ENCODE measurements at places on chromosomes 2 and 18. TPM values are rescaled to one million over a fixed set of nuclear protein-coding genes. Genes with fewer than 3 reads are reported as not detected.
A peak's percentile ranks its signal among the peaks of the same experiment; 100 is the strongest.

DNA sequence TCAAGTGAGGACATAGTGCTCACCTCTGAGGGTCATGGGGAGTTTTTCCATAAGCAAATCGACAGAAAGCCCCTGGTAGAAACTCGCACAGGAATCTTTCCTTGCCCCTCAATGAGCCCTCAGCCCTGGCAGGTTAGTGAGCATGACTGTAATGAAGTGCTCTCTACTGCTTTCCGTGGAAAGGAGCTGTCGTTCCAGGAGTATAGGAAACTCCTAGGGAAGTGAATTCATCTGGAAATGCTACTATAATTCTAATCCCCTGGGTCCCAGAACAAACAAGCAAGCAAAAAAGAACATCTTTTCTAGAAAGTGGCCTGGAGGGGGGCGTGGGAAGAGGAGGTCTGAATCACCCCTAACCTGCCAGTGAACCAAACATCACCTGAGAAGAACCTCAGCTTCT is 18.1 kb downstream of the BCL2L11 start:
- no peak for DNase-seq

Gene KCNG2
- not detected for total RNA-seq

DNA sequence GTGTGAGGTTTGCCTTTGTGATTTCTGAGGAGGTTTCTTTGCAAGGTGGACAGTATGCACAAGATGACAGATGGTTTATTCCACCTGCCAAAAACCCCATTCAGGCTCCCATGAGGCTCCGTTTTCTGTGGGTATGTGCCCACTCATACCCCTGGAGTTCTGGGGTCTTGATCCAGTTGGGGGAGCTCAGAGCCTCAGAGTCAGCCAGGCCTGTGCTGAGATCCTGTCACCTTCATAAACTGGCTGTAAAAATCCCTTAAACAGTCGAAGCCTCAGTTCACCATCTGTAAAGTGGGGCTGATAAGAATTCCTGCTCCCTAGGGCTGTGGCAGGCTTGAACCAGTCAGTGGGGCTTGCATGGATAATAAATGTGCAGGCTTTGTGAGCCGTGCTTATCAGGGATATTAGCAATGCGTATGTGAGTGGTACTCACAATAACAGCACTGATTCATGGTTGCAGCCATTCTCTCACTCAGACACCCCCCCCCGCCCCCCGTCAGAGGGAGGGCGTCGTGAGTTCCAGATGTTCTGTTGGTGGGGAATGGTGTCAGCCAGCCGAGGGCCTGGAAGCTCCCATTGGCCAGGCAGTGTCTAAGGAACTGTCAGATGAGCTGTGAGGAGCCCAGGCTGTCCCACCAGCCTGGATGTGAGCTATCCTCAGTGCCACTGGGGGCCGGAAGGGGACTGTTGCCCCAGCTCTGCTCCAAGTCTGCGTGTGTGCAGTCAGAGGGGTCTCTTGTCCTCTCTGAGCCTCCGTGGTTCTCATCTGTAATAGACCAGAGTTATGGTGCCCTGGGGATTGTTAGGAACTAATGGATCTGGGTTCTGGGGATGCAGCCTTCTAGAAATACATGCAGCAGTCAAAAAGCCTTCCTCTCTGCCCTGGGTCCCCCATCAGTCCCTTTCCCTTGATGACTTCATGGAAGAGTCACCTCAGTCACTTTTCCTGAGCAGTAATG is 51.7 kb downstream of the KCNIP3 start:
- no peak for DNase-seq

DNA sequence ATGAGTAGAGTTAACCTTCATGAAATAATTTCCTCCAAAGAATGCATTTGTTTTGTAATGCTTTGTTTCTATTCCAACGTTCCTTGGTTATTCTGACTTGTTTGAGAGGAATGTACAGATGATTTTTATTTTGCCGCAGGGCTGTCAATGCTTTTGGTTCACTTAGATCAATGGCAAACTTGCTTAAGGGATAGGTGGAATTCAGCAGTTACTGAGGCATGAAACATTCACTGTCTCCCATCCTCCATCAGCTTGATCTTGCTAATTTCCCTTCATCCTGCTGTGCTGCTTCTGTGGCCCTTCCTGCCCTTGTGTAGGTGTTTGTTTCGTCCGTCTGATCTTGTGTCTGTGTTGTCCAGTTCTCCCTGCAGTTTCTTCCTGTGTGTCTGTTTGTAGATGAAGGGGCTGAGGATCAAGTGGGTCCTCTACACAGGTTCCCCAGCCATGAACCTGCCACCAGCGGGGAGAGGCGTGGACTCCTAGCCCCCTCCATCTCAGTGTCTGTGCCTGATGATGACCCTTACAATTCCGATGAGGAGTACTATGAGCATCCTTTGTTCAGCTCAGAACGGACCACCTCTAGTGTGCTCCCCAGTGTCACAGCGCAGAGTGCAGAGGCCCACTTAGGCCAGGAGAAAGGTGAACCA is 84.2 kb upstream of the UNC80 start:
- DNase-seq, result no peak

GRCh38 chr2:162070228-162070936 is 3.6 kb downstream of the DPP4 start:
- no peak for DNase-seq

DNA sequence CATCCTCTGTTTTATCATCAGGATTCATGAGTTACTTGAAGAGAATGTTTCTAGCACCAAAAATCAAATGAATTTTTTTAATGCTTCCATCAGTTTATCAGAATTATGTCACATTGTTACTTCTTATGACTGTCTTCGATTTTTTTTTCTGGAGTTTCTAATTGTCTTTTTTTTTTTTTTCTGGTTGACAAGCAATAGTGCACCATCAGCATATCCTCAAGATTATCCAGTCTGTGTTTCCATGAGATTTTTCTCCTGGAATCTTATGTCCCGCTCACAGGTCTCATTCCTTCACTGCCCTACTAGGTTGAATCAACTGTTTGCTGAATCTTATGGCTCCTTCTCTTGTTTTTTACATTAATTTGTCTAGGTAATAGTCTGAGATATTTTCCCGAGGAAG is 16.0 kb downstream of the R3HDM1 start:
- DNase-seq, result no peak

DNA sequence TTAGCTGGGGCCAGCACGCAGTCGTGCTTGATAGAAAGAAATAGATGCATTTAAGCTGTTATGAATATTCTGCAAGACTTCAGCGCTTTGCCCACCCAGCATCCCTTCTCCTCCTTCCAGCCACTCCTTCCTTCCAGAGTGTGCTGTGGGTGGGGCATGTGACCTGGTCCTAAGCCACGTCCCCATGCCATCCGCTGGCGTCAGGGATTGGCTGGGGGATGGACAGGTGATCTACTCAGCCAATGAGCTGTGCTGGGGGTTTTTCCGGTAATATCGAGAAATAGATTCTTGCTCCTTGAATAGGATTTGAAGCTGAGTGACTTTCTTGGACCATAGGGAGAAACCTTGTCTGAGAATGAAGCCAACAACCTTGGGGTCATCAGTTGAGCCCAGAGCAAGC is 4.8 kb upstream of the ZAP70 start:
- DNase-seq, result no peak

- peak; percentile 22 for DNase-seq
Measured at GRCh38 chr2:62250239-62250638, 54.3 kb downstream of the B3GNT2 start.

Gene TNS1
- 36.1 TPM for total RNA-seq

GRCh38 chr2:108933691-108934117 is 55.3 kb downstream of the EDAR start:
- no peak for DNase-seq

GRCh38 chr2:112189001-112189556 is 50.9 kb downstream of the FBLN7 start:
- no peak for DNase-seq

GRCh38 chr2:71882949-71883472 is 264.7 kb downstream of the CYP26B1 start:
- DNase-seq, result peak; percentile 72

Gene EFEMP1
- 155 TPM for total RNA-seq

GRCh38 chr2:44135771-44136170 is 32.9 kb upstream of the PPM1B start:
- DNase-seq, result no peak

Gene TMEM237
- total RNA-seq, result 31.4 TPM

Gene PPP4R3B
- total RNA-seq, result 74.5 TPM

- DNase-seq, result peak; percentile 32
Measured at GRCh38 chr18:3061581-3062312, 48.8 kb upstream of the LPIN2 start.

All from renal cortical epithelial cell (primary cell).